Activated T-helper 1 cell treated with anti-CD3 and anti-CD28 coated beads, Interleukin-12 subunit alpha, Interleukin-12 subunit beta, Interleukin-2, Interleukin-4 antibody, amounts not matched to agents 30 ng/mL and 10 ng/mL and 1 ng/mL, durations not matched to agents 14 hours and 24 hours and 36 hours (primary cell): ENCODE measurements at places on chromosomes 13 and 19. TPM values are rescaled to one million over a fixed set of nuclear protein-coding genes. Genes with fewer than 3 reads are reported as not detected.

Gene ATP4A
- total RNA-seq: not detected in 2 replicates

Gene ZNF439
- total RNA-seq: 3.3 and 3.6 TPM in 2 replicates

GRCh38 chr13:79904581-79904980 lies 423.6 kb downstream of the NDFIP2 start:
- DNase-seq: no peak
- no peak overlapping the region for H3K4me3 ChIP-seq
- no peaks in the 10 kb centered on the region for H3K27me3 ChIP-seq
- H3K36me3 ChIP-seq: no peaks in the 10 kb centered on the region

Gene SWSAP1
- total RNA-seq: 3.2 and 3.9 TPM in 2 replicates

GRCh38 chr13:100530671-100531213 lies 57.8 kb downstream of the GGACT start:
- DNase-seq: no peak
- no peaks in the 10 kb centered on the region for H3K27me3 ChIP-seq
- H3K27ac ChIP-seq: no peak overlapping the region
- no peaks in the 10 kb centered on the region for H3K4me1 ChIP-seq
- H3K4me3 ChIP-seq: no peak overlapping the region

DNA sequence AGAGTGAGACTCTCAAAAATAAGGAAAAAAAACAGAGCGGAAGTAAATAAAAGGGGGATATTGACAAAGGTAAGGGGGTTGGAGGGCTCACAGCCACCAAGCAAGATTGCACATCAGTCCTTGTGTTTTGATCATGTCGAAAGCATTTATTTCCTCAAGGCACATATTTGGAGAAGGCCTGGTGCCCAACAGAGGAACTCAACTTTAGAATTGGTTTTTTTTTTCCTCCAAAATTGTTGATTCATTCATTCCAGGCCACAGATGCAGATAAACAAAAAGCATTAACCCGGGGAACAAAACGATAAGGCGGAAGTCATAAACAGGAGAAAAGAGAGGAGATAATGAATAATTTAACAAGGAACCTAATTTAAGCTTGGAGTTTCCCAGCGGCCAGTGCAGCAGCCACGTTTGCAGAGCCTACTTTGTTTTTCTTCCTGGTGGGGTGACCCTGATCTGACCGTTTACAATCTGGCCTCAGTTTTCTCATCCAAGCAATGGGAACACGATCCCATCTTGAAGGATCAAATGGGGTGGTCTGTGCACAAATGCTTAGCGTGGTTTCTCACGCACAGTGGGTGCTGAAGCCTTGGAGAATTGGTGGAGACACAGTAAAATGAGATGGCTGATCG lies 2.1 kb upstream of the PTPRS start:
- no peak overlapping the region for H3K27ac ChIP-seq
- no peaks in the 10 kb centered on the region for H3K36me3 ChIP-seq
- H3K27me3 ChIP-seq: peaks cover 28% of the 10 kb centered on the region
